T follicular helper cell (primary cell): ENCODE measurements at places on chromosomes 3 and 15.

GRCh38 chr3:100083209-100083608 is 31.1 kb downstream of the FILIP1L start:
- DNase-seq, result no peak

GRCh38 chr15:94231723-94232468 is 535 bp downstream of the MCTP2 start:
- no peak for DNase-seq

DNA sequence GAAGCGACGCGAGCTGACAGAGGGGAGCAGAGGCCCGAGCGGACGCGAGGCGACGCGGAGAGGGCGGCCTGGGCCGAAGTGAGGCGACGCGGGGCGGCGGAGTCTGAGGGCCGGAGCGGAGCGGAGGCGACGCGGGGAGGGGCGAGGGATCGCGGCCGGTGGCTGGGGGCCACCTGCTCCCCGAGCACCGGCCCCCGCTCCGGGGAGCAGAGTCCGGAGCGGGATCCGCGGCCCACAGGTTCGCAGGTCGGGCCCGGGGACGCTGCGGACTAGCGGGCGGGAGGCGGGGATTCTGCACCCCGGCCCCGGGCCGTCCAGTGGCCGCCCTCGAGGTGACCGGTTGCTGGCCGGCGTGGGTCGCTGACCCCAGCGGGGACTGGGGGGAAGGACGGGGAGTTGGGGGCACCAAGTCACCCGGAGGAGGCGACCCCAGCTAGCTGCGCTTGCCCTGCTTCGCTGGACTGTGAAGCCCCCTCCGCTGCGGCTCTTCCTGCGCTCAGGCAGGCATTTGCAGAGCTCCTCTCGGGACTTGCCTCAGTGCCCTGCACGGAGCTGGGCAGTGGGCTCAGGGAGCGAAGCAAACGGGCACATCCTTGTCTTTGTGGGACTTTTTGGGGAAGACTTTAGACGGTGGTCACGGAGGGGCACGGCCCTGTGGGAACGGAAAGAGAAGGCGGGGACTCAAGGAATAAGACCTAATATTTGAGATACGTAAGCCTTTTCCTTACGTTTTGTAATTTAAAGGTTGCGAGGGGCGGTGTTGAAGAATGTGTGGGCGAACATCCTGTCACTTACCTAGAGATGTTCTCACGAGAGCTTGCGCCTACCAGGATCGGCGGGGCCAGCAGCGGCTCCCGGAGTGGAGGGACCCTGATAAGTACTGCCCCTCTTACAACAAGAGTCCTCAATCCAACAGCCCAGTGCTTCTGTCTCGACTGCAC is 566 bp downstream of the HMCES start:
- DNase-seq, result peak; percentile 25

GRCh38 chr3:100008081-100008698 is 106.1 kb downstream of the FILIP1L start:
- DNase-seq, result no peak

DNA sequence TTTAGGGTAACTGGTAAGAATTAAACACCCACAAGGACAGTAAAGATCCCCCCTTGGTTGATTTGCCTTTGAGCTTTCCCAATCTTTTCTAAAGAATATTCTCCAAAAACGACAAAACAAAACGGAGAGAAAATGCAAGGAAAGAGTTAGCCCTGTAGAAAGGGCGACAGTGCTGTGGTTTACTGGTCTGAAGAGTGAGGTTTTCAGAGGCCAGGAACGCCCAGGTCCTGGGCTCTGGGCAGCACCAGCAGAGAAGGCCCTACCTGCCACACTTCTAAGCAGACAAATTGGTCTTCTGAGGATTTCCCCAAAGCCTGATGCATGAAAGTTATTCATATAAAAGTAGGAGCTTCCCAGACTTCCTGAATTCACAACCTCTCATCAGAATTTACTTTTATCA is 119.3 kb downstream of the KCNMB2 start:
- DNase-seq, result no peak

DNA sequence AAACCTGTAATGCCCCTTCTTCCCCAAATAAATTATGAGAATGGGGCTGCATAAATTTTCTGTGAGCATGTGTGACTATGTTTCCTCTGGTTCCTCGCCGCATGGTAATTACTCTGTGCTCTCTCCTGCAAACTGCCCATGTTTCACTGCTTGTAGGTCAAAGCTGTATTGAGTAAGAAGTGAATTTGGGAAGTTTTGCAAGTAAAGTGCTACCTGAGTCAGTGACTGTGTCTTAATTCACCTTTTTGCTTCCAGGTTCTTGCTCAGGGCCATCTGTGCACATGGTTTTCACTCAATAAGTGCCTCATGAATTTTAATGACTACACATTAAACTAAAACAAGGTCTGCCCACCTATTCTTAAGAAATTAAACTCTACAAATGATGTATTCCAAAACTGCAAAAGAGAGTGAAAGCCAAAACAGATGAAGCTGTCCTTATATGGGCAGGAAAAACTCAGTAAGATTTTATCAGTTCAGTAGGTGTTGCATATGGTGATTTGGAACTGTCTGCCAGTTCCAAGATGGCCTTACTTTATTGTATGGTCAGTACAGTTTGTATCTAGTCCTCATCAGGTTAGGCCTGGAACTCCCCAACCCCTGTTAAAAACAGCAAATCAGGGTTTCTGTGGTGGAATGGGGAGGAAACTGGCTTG is 100.0 kb downstream of the LPP start:
- no peak for DNase-seq

GRCh38 chr3:119613872-119614271 is 16.2 kb downstream of the PLA1A start:
- no peak for DNase-seq

DNA sequence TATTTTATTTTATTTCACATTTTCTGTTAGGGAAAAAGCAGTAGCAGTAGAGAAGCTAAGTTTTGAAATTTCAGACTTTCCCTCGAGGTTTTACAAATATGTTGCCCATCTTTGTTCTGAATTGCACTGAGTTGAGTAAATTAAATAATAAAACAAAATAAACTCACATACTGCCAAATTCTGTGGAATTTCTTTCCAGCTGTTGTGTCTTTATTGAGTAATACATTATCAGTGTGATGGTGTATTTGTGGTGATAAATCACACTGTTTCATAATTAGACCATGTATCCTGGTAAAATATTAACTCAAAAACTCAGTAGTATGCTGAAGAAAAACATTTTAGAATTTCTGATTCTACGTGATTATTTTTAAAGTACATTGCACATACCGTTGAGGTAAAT is 592.1 kb downstream of the SI start:
- DNase-seq, result no peak

DNA sequence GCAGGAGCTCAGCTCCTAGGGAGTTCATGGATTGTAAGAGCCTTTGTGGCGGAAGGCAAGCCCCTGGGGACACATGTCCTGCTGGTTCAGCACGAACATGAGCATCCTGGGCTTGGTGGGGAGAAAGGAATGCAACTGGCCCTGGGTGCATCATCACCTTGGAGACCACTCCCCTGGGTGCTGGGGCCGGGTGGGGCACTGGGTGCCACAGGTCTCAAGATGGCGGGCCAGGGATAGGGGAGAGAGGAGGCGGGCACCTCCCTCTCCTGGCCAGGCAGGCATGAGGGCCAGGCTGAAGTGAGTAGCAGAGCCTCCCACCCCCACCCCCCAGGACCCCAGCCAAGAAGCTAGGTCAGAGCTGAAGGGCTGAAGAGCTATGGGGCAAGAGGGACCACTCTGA is 768 bp downstream of the PCBP4 start:
- DNase-seq, result no peak

DNA sequence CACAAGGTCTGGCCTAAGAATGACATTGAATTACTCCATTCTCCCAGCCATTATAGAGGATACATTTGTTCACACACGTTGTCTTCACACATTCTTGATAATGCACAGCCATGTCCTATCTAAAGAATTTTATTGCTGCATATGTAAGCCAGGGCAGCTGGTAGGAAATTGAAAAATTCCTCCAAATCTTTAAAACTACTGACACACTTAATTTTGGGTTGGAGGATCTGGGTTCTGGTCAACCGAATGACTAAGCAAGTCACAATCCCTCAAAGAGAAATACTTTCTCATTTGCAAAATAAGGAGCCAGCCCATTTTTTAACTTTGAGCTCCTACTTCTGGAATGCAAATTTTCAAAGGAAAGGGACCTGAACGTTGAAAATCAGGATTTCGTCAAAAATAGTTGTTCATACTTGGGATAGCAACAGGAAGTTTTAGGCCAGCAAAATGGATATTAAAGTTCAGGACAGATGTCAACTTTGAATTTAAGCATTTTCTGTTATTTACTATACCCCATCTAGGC is 638.3 kb downstream of the NTRK3 start:
- no peak for DNase-seq

- DNase-seq, result no peak
These were observed 50.0 kb downstream of the DNAJB8 start for GRCh38 chr3:128416578-128417211.

DNA sequence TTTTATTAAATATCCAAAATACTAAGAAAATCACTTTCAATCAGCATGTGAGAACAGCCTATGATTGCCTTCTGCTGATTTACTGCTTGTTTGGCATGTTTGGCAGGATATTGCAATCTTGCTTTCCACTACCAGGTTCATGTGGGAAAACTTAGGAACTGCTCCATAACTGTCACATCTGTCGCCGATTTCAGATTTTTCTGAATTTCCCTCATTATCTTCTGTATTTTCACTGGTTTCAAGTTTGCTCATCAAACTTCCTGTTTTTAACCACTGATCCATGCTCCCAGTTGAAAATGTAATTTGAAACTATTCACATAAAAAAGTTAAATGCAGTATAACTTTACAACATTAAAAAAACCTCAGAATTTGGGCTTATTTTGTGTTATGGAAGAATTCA is 93.0 kb downstream of the NFKBIZ start:
- DNase-seq, result no peak

- no peak for DNase-seq
These were observed 272.5 kb upstream of the TGFBR2 start for GRCh38 chr3:30333903-30334302.

DNA sequence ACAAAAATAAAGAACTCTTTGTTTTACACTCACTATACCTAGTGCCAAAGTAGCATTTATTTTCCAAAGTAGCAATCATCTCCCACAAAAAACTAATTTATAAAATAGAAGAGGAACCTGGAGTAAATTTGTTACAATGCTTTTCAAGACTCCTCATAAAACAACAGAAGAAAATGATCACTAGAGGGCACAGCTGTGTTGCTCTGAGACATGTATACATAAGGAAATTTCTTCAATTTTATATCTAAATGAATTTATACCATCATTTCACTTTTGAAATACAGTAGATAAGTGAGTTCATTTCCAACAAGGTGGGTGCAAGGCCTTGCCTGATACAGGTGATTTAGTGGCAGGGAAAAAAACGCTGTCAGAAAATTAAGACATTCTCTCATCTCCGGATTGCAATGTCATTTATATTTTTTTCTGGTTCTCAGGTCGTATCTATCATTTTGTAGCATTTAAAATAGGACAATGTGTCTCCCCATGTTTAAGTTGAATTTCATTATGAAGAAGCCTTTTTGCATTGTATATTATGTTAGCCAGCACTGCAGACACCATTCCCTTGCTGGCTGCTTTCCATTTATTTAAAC is 25.3 kb upstream of the ARHGEF26 start:
- DNase-seq, result no peak

GRCh38 chr3:97916576-97916975 is 55.7 kb downstream of the RIOX2 start:
- no peak for DNase-seq

- no peak for DNase-seq
These were observed 47.1 kb downstream of the RYR3 start for GRCh38 chr15:33357845-33358244.

GRCh38 chr3:45596290-45596791 is 1.8 kb downstream of the LIMD1 start:
- no peak for DNase-seq

- no peak for DNase-seq
These were observed 84.7 kb upstream of the PPIB start for GRCh38 chr15:64247535-64247905.

GRCh38 chr3:11370191-11370590 is 98.0 kb downstream of the ATG7 start:
- no peak for DNase-seq

- no peak for DNase-seq
These were observed 251.2 kb upstream of the UBE2E2 start for GRCh38 chr3:22951910-22952309.

GRCh38 chr3:65597226-65597951 is 441.3 kb downstream of the MAGI1 start:
- no peak for DNase-seq

DNA sequence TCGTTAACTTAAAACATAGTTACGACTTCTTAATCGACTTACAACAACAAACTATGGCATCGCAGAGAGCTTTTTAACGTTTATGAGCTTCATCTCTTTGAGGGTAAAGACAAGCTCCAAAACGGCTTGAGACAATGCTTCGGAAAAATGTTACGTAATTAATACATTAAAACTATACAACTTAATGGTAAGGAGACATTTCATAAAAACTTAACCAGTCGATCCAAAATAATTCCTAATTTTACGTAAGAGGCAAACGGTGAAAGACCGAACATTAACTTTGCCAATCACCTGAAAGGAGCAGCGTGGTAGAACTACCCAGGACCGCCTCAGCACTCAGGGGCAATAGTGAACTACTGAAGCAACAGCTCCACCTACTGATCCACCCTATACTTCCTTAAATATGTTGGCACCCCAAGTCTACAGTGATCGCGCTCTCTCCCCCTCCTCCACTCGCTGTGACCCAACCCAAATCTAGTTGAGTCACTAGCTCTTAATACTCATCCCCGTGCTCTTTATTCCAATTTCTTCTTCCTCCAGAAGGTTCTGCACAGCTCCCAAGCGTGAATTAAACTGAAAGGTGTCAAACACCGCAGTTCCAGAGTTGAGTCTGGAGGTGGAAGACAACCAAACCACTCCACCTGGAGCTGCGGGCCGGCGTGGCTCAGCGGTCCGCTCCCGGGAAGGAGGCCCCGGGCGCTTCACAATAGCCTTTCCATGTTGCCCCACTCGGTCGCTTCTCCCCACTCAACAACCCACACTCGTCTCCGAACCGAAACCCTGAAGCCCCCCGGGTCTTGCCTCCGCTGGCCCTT is 901 bp downstream of the NAA50 start:
- peak; percentile 75 for DNase-seq

- DNase-seq, result no peak
These were observed 14.6 kb downstream of the USP3 start for GRCh38 chr15:63519041-63519440.

DNA sequence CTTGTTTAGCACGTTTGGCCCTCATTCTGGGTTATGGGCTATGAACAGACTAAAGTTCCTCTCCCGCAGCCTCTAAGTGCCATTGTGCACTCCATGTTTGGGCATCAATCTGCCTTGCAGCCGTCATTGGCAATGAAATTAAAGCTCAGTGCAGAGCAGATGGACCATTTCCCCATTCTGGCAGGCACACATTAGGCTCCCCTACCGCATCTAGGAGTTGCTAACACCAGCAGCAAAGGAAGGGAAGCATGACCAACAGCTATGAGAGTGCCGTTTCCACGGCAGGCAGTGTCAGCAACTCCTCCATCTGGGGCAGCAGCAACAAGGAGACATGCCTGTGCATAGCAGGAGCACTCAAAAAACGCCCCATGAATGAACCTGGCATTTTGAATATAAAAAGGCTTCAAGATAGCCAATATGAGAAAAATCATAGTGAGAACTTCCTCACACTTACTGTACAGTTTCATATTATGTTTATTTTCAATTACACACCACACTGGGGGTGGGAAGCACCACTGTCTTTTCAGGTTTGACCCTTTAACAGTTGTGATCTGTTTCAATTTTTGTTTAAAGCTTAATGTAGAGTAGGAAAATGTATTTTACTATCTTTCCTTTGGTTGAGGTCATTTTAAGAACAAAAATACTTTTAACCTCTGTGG is 218.7 kb downstream of the KCNMB2 start:
- no peak for DNase-seq

- DNase-seq, result no peak
These were observed at the start of gene FAM107A for GRCh38 chr3:58577269-58577821. TSS of gene FAM107A (minus strand) at chr3:58577391. CDS start at chr3:58569860, 7,531 bp downstream.

- DNase-seq, result no peak
These were observed 1.0 kb downstream of the RFX7 start for GRCh38 chr15:56242576-56243162.
